Fibroblast of skin of back (primary cell): ENCODE measurements at places on chromosomes 4 and X.
A peak's percentile ranks its signal among the peaks of the same experiment; 100 is the strongest.

DNA sequence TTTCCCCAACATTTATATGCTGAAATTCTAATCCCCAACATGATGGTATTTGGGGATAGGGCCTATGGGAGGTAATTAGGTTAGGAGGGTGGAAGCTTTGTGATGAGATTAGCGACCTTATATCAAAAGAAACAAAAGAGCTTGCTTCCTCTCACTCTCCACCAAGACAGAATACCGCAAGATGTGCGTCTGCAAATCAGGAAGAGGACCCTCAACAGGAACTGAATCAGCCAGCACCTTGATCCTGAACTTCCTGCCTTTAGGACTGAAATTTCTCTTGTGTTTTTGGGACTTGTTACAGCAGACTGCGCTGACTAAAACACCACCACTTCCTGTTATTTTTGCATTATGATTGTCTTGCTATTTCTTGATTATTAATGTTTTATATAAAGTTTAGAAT is 1889.4 kb downstream of the C4orf33 start:
- DNase-seq: no peak

GRCh38 chr4:57865264-57865663 is 755.1 kb upstream of the IGFBP7 start:
- DNase-seq: no peak

DNA sequence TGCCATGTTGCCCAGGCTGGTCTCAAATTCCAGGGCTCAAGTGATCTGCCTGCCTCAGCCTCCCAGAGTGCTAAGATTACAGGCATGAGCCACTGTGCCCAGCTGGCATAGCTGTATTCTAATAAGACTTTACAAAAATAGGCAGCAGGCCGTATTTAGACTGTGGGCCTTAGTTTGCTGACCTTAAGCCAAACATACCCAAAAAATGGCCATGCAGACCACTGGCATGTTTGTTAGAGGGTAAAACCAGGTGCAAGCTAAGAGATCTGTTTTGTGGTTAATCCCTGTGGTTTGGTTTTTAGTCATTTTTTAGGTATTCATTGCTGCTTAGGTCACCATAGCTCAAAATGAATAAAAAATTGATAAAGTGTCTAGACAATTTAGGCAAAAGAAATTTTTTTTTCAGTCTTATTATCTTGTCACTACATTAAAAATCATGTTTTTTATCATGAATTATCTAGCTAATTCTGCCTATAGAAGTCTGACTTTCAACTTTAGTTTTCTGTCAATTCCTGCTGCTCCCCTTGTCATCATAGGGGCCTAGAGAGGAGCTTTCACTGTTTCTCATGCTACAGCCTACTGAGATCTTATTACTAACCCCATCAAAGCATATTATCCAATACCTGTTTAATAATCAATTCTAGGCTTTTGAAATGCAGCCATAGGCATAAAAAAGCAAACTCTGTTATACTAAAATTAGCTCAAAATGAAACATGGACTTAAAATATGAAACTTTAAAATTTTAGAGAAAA is 7.5 kb upstream of the SPINK2 start:
- DNase-seq: peak; percentile 11

GRCh38 chrX:136204571-136204970 is 46.6 kb downstream of the MAP7D3 start:
- DNase-seq: peak; percentile 74

DNA sequence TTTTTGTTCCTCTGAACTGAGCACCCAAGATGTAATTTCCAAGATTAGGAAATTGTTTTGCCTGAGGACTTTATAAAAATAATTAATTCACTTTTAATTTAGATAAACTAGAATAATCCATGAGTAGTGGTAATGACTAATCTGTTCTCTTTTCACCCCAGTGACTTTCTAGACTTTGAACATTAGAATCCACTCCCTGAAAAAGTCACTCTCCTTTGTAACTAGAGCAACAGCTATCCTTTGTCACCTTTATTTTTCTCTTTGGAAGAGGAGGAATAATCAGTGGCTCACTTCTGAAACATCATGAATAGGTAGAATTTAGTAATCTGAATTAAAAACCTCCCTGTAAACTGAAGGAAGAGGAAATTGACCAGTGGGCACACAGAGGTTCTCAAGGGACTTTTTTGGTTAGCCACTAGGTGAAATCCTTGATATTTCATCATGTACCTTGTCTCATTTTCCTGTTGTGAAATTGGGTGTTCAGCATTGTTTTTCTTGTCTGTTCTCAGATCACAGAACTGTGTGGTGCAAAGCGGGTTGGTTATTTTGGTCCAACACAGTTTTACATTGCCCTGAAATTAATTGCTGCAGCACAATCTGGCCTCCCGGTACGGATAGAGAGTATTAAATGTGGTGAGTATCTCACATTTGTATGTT is 59.4 kb downstream of the REPS2 start:
- no peak for DNase-seq

DNA sequence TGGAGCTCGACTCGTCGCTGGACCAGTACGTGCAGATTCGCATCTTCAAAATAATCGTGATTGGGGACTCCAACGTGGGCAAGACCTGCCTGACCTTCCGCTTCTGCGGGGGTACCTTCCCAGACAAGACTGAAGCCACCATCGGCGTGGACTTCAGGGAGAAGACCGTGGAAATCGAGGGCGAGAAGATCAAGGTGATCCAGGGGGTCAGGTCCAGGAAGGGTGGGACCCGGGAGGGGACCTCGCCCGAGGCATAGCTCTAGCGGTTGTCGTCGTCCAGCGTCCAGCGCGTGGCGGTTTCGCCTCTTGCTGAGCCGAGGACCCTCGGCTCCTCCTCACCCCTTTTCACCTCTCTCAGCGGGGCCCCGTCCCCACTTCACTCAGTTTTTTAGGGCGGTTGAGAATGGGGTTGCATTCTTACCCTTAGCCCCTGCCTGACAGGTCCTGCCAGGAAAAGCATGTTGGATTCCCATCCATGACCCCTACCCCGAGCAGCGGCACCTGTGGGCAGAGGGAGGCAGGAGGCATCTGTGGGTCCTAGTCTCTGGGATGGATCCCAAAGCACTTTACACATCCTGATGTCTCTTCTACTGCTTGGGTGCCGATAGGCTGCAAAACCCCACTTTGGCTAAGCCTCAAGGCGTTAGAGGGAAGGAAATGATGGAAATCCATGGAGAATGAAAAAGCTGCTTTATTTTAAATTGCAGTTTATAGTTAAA is 524 bp downstream of the RAB33A start:
- DNase-seq: no peak

DNA sequence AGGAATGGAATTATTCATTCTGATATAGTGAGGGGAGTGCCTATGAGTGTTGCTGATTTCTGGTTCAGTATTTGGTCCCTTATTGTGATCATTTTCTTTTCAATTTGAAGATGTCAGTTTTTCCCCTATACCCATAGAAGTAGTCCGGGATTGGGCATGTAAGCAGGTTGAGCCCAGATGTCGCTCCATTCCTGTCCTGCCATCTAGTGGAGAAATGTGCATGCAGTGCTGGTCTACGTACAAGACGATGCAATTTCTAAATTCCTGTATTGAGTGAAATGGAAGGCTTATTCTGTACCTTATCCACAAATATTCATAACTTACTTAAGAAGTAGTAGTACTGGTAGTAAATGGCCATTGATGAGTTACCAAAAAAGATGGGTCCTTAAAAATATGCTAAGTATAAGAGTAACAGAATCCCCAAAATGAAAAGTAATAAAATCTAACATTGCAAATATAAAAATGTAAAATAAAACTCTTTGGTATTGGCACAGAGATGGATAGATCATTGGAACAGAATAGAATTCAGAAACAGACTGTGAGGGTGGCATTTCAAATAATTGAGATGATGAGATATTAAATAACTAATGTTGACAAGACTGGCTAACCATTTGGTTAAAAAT is 60.9 kb downstream of the UGT8 start:
- peak; percentile 62 for DNase-seq

DNA sequence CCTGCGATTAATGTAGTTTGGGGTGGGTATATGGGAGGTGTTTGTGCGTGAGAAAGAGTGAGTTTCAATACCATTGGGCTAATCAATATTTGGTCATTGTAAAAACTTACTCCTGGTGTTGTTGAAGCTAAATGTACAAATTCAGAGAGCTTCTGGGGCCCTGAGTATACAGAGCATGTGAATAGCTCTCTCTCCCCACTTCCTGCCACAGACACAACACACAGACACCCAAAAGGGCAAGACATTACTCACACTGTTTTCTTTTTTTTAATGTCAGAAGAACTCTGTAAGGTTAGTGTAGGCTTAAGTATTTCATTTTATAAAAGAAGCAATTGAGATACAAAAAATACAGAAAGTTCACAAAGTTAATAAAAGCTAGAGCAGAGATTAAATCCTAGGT is 151.3 kb upstream of the KCNIP4 start:
- DNase-seq: peak; percentile 59

GRCh38 chrX:44536198-44536597 is 6.5 kb downstream of the FUNDC1 start:
- no peak for DNase-seq

DNA sequence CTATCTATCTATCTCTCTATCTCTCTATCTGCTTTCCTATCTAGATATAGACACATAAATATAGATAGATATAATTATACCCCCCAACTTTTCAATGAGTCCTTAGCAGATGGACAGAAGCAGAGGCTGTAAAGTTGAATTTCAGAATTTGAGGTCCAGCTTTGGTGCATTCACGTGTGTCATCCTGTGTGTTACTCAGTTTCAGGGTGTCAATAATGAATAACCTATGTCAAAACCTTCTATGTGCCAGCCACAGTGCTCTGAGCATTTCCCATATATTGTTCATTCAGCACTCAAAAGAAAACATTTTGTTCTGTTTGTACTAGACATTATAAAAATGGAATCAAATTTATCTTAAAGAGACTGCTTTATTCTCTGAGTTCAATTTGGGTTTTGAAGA is 310.0 kb downstream of the ARHGAP24 start:
- no peak for DNase-seq

DNA sequence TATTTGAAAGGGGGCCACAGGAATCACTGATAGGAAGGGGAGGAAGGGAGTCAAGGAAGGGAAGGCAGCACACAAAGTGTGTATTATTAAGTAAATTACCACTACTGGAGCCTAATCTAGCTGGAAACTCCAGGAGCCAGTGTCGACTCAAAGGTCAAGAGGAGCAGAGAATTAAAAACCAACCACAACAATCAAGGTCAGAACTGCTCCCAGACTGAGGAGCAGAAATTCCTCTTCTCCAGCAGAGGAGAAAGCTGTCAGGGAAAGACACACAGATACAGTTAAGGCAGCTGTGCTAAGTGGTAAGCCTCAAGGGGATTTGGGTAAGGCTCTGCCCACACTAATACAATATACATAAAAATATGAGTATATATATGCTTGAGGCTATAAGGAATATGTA is 87.5 kb upstream of the PTPN13 start:
- no peak for DNase-seq

DNA sequence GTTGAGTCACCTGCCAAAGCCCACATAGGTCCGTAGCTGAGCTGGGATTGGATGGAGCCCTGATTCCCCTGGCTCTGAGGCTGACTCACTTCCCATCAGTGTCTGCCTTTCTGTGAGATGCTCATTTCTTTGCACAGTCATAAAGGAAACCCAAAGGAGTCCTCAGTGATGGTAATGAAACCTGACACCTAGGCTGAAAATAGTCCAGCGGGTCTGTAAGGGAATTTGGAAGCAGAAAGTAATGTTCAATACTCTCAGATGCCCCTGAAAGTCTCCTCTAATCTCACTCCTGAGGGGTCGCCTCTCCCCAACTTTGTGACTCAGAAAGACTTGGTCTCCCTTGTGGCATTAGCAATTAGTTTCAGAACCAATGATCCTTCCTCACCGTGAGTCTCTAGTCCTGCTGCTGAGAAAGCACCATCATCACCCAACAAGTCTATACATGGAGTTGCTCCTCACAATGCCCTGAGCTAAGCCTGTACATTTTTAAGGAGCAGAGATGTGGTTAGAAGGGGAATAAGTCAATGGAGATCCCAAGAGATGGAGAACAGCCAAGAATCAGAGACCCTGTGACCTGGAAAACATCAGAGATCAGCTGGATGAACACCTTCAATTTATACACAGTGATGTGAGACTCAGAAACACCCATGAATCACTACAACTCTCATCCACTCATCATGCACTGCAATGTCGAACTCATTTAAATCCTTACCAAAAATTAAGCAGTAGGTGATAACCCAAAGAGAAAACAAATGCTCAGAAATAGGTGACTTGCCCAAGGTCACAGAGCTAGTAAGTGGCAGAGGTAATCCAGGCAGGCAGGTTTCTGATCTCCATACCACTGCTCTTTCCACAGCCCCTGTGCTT is 219.0 kb upstream of the CPEB2 start:
- peak; percentile 67 for DNase-seq

- no peak for DNase-seq
These were observed 82.3 kb upstream of the MXRA5 start for GRCh38 chrX:3428792-3429191.

- no peak for DNase-seq
These were observed 450.2 kb upstream of the CPEB2 start for GRCh38 chr4:14552119-14552518.

GRCh38 chr4:126611900-126612299 is 1020.9 kb upstream of the INTU start:
- no peak for DNase-seq

DNA sequence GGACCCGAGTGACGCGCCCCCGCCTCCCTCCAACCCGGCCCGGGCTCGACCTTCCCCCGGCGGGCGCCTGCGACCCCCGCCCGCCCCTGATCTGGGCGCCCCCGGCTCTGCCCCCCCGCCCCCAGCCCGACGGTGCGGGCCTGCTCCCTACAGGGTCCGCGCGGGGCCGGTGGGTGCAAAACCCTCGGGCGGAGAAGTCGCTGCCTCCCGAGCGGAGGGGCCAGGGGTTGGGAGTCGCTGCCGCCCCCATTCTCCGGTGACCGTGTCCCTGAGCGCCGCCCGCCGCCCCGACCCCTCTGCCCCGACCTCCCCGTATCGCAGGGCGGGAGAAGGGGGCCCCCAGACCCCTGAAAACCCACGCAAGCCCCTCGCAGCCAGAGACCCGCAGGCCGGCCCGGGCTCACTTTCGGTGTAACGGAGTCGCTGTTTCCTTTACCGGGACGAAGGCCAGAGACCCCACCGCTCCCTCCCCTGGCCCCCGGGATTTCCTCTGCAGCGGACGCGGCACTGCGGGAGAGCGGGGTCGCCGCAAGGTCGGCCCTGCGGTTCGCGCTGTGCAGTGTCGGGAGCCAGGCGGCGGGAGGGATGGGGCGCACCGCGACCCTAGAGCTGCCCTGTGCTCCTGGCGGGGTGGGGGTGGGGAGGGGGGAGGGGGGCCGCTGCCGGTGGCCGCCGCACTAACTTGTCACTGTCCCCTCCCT is 729 bp upstream of the CPLX1 start:
- no peak for DNase-seq

DNA sequence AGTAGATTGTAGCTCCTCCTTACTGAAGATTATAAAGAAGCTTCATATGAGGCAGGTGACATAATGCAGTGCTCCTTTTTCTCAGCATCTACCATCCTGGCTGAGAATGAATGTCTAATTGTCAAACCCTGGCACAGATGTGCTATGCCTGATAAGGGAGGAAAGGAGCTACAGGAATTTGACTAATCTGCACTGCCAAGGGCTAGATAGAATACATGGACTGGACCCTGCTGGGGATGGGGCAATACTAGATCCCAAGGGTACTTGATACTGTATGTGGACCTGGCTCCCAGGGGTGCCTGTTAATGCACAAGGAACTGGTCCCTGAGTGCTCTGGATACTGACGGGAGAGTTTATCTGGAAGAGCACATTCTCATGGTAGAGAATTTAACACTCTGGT is 362.2 kb upstream of the EMCN start:
- no peak for DNase-seq
